ENCODE measurements at places on chromosomes 3 and 15. TPM values are rescaled to one million over a fixed set of nuclear protein-coding genes. Genes with fewer than 3 reads are reported as not detected.

GRCh38 chr15:70121624-70122302 lies 24.0 kb upstream of the TLE3 start:
- no peak for DNase-seq

DNA sequence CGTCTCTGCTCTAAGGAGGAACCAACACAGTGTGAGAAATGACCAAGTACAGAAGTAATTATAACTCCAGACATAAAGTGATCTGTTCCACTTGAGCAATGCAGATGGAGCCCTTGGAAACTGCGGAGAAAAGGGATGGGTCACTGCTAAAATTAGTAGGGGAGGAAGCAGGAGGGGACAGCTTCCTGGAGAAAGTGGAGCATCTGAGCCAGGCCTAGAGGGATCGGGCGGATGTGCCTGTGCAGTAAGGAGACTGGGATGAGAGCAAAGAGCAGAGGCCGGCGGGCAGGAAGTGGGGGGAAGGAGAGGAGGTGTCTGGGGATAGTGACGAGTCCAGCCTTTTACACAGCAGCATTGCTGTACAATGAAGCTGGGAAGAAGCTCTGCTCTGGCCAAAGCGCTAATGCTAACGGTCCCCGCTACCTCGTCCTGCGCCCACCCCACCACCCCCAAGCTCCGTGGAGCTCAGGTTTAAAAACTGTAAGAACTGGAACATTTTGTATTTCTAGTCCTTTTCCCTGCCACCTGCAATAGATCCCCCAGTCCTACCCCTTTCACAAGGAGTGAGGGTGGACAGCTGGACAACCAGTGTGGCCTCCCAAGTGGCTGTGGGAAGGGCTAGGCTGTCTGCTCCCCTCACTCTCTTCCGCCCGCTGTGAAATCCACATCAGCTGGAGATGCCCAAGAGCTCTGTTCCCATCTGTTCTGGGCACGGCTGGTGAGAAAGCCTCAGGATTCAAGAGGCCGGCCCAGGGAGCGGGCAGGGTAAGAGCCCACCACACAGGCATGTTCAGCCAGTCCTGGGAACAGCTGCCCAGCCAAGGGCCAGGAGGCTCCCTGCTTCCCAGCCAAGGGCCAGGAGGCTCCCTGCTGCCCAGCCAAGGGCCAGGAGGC lies 53.0 kb upstream of the HES1 start:
- no peak for DNase-seq

DNA sequence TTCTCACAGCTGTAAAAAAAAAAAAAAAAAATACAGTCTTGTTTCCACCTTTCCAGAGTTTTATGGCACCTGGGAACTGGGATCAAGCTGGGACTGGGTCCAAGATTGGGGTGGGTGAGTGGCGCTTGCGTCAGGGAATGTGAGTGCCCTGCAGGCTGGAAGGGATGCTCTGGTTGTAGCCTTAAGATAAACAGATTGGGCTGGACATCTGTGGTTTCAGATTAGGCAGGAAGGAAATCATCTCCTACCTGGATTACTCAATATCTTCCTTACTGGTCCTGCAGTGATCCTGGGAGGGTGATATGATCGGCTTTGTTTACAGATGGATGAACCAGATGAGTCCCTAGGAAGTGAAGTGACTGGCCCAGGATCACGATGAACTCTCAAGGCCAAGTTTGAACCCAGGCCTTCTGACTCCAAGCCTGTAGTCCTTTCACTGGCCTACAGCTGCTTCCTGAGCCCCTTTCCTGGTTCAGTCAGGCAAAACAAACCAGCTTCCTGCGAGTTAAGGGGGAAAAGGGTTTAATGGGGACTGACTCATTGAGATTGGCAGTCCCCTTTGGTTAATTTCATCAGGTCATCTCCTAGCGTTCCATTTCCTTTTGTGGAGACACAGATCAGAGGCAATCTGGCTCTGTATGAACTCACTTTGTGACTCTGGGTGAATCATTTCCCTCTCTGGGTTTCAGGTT lies 179.8 kb downstream of the THSD4 start:
- DNase-seq, result no peak

DNA sequence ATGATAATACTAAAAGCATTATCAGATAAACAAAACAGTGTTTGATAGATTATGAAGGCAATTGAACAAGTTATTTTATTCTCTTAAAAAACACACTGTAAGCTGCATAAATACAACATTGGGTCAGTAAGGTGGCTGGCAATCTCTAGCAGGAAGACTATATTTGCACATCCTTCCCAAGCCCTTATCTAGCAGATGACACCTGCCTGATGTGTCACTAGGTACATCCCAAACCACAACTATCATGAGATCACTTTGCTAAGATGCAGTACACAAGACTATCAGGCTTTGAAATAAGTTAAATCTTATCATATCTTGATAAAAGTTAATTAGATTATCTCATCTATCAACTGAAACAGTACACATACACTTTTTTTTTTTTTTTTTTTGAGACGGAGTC lies 417.4 kb downstream of the MECOM start:
- no peak for DNase-seq

DNA sequence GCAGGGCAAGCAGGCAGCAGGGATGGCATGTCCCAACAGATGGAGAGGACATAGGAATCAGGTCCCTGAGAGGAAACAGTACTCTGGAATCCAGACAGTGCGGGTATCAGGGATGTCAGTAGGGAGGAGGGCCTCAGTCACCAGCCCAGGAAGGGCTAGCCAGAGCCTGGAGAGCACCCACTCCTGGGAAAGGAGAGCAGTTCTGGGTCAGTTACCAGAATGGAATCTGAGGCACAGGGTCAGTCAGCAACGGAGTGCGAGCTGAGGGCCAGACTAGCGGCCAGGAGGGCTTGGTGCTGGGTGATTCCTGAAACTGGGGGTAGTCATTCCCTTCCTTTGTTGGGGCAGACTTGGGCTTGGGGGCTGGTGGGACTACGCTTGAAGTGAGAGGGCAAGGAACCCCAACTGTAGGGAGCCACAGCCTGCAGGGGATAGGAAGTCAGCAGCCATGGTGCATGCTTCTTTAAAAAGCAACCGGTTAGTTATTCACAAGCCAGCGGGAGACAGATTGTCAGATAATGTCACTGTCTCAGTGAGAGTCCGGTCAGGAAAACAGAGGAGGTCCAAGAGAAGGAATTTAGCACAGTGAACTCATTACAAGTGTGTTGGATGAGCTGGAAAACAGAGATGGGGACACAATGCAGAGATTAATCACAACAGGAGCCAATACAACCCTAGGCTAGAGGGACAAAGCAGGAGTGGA lies 27.9 kb downstream of the PLA1A start:
- DNase-seq, result no peak

GRCh38 chr3:32125012-32125411 lies 18.6 kb downstream of the GPD1L start:
- no peak for DNase-seq

- DNase-seq, result no peak
Observed at GRCh38 chr3:29552051-29552450, 271.2 kb downstream of the RBMS3 start.

DNA sequence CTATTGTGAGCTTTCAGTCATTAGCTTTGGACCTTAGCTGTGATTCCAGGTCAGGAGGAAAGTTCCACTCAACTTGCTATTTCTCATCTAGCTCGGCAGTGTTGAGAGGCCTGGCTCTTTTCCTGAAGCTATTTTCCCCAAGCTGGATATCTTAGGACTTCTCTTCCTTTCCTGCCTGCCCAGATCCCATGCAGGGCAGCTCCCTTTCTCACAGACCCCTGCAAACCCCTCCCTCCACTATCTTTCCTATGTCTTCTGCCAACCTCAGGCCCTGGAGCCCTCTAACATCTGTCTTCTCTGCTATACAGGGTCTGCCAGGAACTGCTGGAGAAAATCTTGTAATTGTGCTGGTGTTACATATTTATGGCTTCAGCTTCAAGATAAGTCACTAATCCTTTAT lies 49.6 kb downstream of the SH3GL3 start:
- no peak for DNase-seq

HDC gene
- total RNA-seq, result 1.1 TPM

DNA sequence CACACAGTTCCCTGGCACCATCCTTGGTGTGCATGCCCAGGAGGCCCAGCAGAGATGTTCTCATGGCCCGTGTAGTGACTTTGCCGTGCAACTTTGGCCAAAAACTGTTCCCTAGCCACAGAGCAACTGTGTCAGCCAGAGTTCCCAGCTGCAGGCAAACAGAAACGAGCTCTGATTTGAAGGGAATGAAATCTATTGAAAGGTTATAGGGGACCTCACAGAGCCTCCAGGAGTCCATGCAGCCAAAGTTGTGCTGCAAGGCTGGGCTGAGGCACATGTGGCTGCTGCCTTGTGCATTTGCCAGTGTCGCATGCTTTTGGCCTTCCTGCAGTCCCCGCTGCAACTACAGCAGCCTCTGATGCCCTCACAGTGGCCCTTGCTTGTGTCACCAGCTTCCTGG lies 70.5 kb downstream of the PLXNA1 start:
- DNase-seq, result no peak

- no peak for DNase-seq
Observed at GRCh38 chr3:146542179-146542578, 2.2 kb downstream of the PLSCR1 start.

DNA sequence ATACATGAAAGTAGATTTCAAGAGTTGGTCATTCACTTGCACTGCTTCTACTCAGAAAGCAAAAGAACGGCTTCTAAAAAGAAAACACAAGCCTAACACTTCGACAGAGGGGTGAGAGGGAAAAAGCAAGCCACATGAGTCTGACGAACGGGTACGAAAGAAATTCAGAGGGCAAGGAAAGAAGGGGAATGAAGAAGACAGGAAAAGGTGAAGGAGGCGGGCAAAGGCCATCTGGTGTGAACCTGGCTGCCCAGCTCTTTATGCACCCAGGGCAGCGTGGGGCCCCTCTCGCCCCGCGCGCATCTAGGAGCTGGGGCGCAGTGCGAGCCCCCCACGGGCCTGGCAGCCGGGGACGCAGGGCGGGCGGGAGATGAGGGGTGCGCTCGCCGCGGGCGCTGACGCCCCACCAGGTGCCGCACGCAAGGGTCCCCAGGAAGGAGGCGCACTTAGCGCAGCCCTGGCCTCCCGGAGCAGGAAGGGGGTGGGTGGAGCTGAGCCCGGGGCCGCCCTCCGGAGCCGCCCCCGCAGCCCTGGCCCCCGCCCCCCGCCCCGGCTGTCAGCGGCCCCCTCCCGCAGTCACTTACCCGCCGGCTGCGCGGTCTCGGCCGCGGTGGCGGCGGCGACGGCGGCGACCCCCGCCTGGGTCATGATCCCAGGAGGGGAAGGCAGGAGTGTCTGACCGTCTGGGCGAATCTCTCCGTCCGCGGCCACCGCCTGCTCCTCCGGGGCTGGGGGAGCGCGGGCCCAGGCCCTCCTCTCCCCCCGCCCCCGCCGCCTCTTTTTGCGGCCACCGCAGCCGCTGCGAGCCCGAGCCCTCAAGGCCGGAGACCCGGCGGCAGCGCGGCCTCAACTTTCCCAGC lies at the start of gene USF3:
Gene USF3, minus strand, starts transcription at position 857 of the 860 bp plus-strand sequence. CDS start 21,764 bp downstream, outside the sequence.
- peak; percentile 78 for DNase-seq

- peak; percentile 8 for DNase-seq
Observed at GRCh38 chr15:95988574-95988887, 342.0 kb upstream of the NR2F2 start.

GRCh38 chr3:196207159-196207832 lies 3.9 kb downstream of the ZDHHC19 start:
- DNase-seq, result peak; percentile 63

DNA sequence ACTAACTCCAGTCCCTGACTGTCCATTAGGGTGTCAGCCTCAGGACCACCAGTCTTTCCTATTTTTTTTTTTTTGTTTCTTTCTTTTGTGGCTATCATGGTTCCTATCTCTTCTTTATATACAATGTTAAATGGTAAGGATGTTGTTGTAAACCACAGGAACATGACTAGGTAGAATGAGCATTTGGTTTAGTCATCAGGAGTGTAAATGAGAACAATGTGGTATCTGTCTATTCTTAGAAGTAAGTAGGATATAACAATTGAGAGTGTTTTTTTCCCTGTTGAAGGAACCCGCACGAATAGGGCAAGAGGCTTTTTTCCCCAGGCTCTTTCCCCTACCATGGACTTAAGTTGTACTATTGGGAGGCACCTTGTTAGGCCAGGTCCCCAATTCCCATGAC lies 880.3 kb upstream of the GBE1 start:
- no peak for DNase-seq

GRCh38 chr3:132034486-132035464 lies at the start of gene CPNE4:
Gene CPNE4, minus strand, starts transcription at chr3:132035014.
- DNase-seq, result peak; percentile 77

DNA sequence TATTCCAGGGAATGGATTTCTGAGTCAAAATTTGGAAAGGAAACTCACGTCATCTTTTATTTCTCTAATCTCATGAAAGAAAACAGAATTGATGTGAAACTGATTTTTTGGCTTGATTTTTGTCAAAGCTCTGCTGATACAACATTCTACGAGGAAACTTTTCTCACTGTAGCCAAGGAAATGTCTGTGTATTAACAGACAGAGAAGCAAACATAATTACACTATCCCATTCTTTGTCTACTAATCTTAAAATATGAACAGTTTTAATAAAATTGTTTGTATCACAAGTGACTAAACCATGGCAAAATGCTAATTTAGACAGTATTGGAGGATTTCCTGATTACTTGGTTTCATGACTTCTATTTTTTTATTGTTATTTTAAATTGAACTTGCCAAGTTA lies 1437.0 kb downstream of the OTOL1 start:
- no peak for DNase-seq

DNA sequence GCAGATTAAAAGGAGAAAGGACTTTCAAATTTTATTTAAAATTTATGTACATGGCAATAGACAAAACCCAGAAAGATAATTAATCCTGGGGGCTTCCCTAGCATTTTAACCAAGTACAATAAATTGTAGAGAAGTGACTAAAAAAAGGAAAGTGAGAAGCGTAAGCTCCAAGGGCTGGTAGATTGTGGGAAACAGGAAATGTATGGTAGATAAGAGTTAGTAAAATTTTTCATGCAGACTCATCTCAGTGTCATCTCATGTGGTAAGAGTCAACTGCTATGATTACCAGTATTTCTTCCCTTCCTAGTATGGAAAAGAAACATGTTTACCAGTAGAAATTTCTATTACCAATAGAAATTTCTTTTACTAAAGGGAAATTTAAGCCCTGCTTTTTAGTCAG lies 464.3 kb upstream of the AGTR1 start:
- no peak for DNase-seq

- no peak for DNase-seq
Observed at GRCh38 chr3:171994646-171995428, 44.5 kb upstream of the FNDC3B start.

GRCh38 chr15:101451846-101452245 lies 37.7 kb downstream of the PCSK6 start:
- no peak for DNase-seq

- no peak for DNase-seq
Observed at GRCh38 chr3:52318186-52318816, 2.2 kb downstream of the DNAH1 start.

AADACL2 gene
- total RNA-seq, result not detected

GRCh38 chr15:90934256-90934948 lies 683 bp upstream of the UNC45A start:
- DNase-seq, result peak; percentile 75

Measured in K562 (cell line).